ENCODE measurements at places on chromosomes 7 and 10.

DNA sequence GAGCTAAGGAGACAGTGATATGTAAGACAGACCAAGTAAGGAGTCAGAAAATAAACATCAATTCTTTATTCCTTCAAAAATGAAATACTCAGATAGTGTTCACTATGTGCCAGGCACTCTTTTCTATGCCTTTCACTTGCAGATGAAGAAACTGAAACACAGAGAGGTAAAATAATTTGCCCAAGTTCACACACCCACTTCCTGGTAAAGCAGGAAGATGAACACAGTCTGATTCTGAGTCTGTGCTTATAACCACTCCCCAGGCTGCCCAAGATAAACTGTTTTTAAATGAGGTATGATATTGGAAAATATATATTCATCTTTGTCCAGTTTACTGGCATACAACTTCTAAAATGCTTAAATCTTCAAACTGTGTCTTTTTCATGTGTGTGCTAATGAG, 294.4 kb upstream of the NPVF start:
- no peak for DNase-seq

DNA sequence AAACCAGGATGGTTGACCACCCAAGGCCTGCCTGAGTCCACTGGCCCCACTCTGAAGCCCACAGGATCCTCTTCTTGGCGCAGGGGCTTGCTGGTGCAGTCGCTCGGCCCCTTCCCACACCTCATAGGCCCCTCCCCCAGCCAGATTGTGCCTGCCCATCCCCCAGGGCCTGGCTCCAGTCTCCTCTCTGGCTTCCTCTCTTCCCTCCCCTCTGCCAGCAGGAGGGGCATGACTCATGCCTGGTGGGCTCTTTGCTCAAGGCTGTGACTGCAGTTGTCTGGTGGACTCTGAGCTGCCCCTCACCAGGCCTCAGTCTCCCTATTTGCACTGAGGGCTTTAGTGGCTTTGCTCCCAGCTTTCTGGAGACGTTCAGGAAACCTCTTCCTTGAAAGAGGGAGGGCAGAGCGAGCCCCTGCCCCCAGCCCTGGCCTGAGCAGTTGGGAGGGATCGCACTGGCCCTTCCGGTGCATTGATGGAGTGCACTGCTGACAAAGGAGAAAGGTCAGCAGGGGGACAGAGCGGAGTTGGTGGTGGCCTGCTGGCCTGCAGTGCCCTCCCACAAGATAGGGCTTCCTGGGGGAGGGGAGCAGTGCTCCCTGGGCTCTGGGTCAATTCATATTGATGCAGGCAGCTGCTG, 60.7 kb downstream of the ZMIZ1 start:
- DNase-seq = no peak

DNA sequence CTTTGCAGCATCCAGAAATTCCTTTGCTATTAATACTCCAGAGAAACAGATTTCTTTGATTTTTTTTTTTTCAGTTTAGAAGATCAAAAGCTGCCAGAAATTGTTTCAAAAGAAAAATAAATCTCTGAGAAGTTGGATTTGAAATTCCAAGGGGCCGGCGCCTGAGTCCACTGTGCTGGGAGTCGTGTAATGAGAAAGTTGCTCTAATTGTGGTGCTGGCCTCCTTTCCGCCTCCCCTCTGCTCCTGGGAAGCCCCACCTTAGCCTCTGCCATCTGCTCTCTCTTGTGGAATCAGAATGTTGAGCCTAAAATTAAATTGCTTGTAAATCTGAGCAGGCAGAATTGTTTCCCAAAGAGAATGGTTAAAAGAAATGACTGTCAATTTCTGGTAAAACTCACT, 93.3 kb downstream of the EMX2 start:
- no peak for DNase-seq

- peak; percentile 38 for DNase-seq
Measured at GRCh38 chr10:13349463-13350274, 1.6 kb upstream of the SEPHS1 start.

DNA sequence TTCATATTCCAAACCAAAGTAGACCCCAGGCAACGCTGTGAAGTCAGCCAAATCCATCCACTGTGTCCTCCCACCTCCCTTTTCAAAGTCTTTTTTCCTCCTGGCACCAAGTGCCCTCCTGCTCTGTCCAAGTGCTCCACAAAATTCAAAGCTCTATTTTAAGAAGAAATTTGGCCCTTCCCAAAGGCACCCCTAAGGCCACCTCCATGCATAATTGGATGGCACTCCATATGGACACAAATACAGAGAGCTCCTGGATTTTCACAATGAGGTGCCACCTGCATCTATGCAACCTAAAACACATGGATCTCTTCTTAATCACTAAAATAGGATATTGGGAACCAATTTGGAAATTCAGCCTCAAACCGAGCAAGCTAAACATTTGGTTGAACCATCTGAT, 121.6 kb downstream of the RELN start:
- DNase-seq = no peak

GRCh38 chr10:126094537-126094936, 198.2 kb downstream of the FANK1 start:
- no peak for DNase-seq

DNA sequence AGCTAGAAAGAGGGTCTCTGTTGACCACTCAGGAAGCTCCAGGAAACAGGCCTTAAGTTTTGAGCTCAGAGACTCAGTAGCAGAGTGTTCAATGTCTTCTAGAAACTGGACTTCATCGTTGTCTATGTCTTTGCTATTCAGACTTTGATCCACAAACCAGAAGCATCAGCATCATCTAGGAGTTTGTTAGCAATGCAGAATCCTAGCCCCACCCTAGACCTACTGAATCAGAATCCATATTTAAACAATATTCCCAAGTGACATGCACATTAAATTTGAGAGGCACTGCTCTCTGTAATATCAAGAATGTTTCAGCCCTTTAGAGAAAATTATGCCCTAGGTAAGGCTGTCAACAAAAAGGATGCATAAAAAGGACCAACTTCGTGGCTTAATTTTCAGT, 12.9 kb upstream of the OGDHL start:
- no peak for DNase-seq

DNA sequence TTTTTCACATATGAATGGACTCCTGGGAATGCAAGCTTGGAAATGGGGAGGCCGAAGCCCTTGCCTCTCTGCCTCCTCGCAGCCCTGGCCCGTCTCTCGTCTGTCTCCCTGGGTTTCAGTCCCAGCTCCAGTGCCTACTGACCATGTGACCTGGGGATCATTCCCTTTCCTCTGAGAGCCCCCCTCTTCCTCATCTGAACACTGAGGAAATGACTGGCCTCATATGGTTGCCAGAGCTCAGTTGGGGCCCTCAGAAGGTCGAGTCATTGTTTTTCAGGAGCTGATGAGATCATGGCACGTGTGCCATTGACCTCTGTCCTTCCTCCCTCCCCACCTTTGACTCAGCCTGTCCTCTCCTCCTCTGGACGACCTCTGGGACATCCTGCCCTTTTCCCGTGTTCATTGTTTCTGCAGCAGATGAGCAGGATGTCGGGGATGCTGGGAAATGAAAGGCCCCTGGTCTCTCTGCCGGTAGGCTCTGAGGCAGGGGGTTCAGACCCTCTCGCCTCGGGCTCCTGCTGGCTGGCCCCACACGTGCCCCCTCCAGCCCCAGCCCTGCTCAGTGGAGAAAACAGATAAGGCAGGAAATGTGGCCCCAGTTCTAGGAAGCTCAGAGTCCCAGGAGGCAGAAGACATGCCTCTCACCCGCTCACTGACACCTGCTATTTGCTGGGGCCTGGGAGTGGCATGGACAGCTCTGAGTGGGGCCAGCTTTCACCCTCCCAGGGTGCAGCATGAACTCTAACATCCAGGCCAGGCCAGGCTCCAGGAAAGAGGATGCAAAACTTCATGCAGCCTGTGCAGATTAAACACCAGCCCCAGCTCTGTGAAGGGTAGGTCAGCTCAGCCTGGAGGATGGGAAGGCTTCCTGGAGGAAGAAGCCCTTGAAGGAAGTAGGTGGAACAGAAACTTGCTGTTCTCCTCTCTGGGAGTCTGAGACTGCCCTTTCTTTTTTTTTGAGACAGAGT, 8.3 kb upstream of the PPP1R35 start:
- DNase-seq = no peak

DNA sequence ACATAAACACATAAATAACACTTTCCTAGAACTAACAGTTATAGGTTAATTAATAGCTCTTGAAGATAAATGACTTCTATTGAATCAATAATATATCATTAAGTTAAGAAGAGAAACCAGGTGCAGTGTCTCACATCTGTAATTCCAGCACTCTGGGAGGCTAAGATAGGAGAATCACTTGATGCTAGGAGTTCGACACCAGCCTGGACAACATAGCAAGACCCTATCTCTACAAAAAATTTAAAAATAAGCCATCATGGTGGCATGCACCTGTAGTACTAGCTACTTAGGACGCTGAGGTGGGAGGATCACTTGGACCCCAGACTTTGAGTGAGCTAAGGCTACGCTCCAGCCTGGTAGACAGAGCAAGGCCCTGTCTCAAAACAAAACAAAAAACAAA, 38.8 kb downstream of the AKR1D1 start:
- no peak for DNase-seq

DNA sequence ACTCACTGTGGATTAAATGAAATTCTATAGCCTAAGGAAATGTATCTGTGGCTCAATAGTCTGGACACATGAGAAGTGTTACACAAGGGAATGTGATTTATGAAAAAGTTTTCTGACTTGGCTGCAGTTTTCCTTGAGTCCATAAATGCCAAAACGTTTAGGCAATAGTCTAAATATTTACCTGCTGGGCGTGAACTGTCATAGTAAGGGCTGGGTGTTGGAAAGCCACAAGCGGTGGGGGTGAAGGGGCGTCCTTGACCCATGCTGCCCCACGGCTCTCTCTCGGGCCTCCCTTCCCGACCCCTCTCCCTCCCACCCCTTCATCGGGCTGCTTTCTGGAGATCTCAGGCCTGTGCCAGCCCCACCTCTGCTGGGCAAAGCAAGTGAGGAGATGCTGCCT, 223.7 kb downstream of the BUB3 start:
- no peak for DNase-seq

DNA sequence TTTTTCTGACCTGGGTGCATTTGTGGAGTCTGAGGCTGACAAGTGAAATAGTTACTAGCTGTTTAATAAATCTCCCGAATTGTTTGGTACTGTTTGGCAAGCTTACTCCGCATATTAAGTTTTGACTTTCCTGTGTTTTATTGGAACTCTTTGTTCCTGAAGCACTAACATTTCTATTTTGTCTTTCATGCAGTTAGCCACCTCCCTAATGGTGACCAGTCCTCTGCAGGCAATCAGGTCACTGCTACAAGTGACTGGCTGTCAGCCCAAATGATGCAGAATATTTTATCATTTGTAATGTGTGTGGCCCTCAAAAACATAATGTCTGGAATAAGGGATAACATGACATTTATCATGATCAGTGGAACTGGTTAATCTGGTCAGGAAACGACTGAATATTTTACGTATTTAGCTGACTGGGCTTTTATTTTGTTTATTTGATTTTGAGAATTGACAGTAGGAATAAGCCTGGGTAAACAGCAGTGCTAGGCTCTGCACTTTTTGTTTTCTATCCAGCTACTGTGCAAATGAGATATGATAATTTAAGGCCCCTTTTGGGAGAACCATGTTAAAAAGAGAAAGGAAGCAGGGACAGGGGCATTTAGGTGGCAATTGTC, 82.9 kb downstream of the ST7 start:
- DNase-seq = no peak

GRCh38 chr10:34134602-34135001, 680.5 kb downstream of the PARD3 start:
- DNase-seq = no peak

- DNase-seq = no peak
Measured at GRCh38 chr7:23710000-23710399, at the start of gene STK31. Gene STK31 (plus strand): TSS chr7:23710219. CDS start chr7:23710286, 67 bp downstream.

DNA sequence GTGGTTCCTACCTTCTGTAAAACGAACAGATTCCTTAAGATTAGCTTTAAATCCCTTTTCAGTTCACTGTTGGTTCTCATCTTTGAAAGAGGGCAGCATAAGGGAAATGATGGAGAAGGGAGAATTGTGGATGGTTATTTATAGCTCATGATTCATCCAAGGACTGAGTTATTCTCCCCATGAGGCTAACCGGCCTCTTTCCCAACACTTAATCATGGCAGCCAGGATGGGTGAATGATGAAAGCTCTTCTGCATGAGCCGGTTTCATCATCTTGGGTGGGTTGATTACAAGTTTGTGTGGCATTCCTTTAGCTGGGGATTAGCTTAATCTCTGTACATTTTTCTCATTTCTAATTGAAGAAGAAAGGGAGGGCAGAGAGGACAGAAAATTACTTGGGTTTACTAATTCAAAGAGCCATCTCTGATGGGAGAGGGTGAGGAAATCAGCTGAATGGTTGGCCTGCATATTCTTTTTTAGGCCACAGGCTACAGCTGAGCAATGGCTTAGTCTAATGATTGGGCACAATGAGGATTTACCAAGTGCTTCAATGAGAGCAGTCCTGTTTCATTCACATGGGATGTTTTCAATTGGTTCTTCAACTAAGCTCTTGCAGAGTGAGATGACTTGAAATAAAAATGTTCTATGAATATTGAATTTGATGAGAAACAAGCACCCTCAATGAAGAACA, 250.0 kb downstream of the BMPER start:
- DNase-seq = no peak

- DNase-seq = no peak
Measured at GRCh38 chr10:86943316-86944030, 13.9 kb downstream of the MMRN2 start.

DNA sequence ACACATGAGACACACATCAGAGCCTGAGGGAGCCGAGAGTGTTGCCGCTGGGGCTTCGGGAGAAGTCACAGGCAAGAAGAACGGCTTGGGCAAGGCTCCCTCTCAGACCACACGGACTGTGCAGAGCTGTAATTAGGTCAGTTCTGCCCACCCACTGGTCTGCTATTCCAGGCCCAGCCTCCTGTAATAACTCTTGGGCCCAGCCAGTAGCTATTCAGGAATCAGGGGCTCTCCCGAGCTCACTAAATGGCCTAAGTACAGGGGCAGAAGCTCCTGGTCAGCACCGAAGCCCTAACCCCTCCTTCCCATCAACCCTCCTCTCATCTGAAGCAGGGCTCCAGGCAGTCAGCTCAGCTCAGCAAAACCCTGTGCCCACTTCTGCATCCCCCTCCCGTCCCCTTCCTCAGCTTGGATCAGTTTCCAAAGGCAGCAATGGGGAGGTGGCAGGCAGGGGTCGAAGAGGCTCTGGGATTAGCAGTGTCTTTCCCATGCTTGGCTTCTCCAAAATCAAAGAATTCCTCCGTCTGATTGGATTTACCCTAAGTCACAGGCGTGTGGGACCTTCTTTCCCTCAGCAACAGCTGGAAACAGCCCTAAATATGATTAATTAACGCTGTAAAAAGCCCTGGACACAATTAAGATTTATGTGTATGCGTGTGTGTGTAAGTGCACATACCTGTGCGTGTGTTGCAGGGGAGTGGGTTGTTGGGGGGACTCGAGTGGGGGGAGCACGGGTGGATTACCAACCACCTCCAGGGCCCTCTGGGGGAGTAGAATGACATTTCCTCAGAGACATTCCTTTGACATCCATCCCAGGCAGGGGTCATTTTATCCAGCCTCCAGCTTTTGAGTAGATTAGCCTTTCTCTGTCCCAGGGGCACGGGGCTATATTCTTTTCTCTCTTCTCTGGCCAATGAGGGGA, 48.4 kb upstream of the BTRC start:
- DNase-seq = no peak
